Activated CD8-positive, alpha-beta memory T cell treated with anti-CD3 and anti-CD28 coated beads, Interleukin-2, amount 10 ng/mL, durations not matched to agents 7 days and 5 days (primary cell): ENCODE measurements at places on chromosomes 3 and 15. TPM values are rescaled to one million over a fixed set of nuclear protein-coding genes. Genes with fewer than 3 reads are reported as not detected.

CHRD gene
- total RNA-seq = not detected

DNA sequence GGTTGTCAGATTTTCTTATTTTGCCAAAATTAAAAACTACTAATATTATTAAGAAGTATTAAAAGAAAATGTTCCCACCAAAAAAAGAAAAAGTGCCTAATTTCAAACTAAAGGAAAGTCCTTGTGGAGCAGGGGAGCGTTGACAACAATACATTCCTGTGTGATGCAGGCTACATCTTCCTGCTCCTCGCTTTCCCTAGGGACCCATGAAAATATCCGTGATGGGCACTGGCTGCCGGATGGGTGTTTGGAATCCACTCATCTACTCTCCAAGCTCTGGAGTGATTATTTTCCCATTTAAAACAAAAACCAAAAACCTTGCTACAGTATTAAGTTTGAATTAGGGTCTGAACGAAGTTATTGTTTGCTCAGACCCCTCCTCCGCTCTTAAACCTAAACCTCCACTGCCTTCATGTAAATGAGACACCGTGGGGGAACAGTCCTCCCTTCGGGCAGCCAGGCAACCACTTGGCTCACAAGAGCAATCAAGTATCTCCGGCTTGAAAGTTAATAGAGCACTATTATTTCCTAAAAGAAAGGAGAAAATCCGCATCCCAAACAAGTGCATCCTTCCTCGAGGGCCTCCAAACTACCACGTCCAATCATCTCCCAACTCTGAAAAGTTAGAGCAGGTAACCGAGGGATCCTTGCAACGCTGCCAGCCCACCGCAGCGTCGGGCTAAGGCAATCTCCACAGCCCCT lies 1.5 kb downstream of the ITGB5 start:
- no peak for DNase-seq

- DNase-seq = no peak
These were observed 556.9 kb downstream of the IGSF11 start for GRCh38 chr3:118477768-118478167.

- DNase-seq = no peak
These were observed 54.1 kb upstream of the ATP2C1 start for GRCh38 chr3:130839813-130840212.

IL17RE gene
- 0.68 TPM for total RNA-seq

CYP8B1 gene
- not detected for total RNA-seq

SLC12A1 gene
- not detected for total RNA-seq

GRCh38 chr3:120396469-120396868 lies 47.3 kb upstream of the LRRC58 start:
- DNase-seq = no peak

GRCh38 chr3:159856590-159857104 lies 132.0 kb upstream of the IL12A start:
- no peak for DNase-seq

FETUB gene
- total RNA-seq = not detected

MASP1 gene
- not detected for total RNA-seq

DNA sequence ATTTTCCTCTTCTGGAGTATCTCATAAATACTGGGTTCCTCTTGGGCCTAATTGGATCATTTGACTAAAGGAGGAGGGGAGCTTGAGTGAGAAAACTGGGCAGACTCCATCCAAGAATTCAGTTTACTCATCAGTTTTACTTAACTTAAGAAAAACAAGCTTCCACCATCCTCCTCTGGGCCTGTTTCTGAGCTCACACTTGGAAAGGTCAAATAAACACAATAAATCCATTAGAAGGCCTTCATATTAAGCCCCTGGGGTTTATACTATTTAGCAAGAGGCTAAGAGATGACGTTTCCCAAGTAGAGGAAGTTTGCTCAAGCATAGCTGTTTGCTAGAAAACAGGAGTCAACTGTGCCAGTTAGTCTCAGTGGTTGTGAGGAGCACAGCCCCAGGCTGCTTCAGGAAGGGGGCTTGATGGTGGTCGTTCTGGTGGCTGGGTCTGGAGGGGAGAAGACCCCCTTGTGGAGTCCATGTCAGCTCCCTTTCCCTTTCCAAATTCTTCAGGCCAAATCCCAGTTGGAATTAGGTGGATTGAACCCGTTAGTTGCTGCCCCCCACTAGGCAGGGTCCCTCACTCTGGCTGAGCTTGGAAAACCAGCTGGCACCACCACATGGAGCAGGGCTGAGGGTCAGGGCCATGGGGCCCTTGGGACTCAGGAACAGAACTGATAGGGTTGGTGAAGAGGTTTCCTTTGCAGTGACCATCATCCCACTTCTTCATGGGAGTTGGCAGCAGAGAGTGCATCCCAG lies 64.8 kb downstream of the SPSB4 start:
- DNase-seq = no peak

- peak; percentile 62 for DNase-seq
These were observed 171.2 kb downstream of the ADAMTS17 start for GRCh38 chr15:100170291-100171210.

- DNase-seq = no peak
These were observed 31.3 kb upstream of the PSTPIP1 start for GRCh38 chr15:76963596-76963995.

- DNase-seq = no peak
These were observed 271.7 kb upstream of the TOPAZ1 start for GRCh38 chr3:43969944-43970343.

DNA sequence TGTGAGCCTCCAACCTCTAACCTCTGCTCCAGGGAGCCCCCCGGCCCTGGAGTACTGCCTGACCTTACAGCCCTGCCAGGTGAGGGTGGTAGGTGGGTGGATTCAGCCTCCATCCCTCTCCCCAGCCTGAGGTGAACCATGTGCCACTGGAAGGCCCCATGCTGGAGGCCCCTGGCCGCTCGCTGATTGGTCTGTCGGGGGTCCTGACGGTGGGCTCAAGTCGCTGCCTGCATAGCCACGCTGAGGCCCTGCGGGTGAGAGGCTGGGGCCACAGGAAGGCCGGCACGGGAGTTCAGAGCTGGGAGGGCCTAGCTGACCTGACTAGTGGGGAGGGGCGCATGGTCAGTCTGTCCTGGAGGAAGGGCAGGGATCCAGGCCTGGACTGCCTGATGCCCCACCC lies 19.1 kb downstream of the NT5DC2 start:
- DNase-seq = no peak

RBSN gene
- total RNA-seq = 15.7 TPM

IL17RB gene
- total RNA-seq = 2.4 TPM

DNA sequence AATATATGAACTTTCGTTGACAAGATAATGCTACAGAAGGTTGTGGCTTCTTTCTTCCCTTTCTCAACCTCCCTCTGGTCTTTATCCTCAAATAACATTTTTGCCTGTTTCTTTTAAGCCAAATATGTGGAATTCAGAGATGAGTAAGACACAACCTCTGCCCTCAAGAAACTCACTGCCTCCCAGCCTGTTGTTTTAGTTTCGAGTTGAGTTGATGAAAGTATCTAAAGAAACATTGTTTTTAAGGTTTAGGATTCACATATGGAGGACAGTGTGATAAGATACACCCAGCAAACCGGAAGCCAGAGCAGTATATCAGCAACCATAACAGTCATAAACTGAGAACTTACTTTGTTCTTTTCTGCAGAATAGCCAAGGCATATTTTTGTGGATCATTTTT lies 218.6 kb downstream of the THSD4 start:
- peak; percentile 42 for DNase-seq

DAZL gene
- total RNA-seq = 0.07 TPM

COL6A5 gene
- not detected for total RNA-seq

- no peak for DNase-seq
These were observed 23.6 kb downstream of the EIF2AK4 start for GRCh38 chr15:39957481-39957880.

- no peak for DNase-seq
These were observed 71.9 kb downstream of the ALDH1A2 start for GRCh38 chr15:57993409-57994145.

CD86 gene
- total RNA-seq = 25.3 TPM
